ENCODE measurements at places on chromosomes 4 and X. TPM values are rescaled to one million over a fixed set of nuclear protein-coding genes. Genes with fewer than 3 reads are reported as not detected.

DNA sequence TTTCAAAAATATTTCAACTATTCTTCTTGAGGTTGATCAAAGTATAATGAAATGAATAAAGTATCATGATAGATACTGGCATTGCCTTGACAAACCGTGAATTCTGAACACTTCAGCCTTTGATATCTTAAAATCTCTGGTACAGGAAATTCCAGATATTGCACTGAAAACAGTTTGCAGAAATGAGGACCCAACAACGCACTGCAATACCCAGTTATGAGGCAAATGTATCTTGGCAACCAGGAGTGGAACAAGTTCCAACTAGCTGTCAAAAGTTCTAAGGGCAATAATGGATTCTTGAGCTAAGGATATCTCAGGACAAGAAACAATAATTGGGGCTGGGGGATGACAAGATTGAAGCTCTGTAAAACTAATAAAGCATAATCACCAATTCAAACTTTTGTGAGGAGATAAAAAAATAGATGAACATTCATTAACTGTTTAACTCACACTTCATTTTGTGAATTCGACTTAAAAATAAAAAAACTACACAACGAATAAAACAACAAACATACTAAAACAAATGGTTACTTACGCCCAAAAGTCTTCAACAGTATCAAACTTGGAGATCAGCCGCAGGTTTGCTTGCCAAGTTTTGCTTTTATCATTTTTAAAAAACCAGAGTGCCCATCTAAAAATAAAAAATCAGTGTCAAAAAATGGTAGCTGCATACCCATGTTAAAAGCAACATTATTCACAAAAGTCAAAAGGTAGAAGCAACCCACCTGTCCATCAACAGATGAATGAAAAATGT, 38.1 kb downstream of the EIF4E start:
- peak; percentile 18 for DNase-seq

DNA sequence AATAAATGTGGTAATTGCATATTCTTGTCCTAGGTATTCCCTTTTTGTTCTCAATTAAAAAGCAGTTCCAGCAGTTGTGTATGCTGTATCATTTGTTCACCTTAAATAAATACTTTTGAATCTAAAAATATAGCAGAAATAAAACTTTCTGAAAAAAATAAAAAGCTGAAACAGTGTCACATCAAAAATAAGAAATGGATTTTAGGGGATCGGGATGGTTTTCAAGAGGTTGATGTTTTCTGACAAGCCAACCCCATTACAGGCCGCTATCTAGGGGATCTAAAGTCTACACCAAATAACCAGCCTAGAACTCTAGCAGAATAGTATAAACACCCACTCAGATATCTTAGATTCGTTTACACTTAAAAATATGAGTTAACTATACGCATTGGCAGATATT, 95.4 kb upstream of the MAML3 start:
- no peak for DNase-seq

DNA sequence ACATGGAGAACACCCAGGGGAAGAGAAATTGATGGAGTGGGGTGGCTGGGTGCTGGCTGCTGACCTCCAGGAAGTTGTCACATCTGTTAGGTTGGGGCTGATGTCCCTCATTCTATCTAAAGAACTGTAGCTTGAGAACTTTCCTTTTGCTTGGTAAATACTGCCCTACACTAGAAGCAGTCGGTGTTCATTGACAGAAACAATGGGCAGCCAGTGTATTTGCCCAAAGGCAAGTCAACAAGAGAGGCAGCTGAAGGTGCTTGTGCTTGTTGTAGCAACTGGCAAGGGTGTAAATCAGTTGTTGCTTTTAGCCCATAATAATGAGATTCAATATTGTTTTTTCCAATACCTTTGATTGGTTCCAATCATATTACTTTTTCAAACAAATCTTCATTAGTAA, 956 bp downstream of the TMEM154 start:
- DNase-seq, result no peak

GRCh38 chr4:159290321-159291030, 187.6 kb downstream of the RAPGEF2 start:
- DNase-seq, result no peak

DNA sequence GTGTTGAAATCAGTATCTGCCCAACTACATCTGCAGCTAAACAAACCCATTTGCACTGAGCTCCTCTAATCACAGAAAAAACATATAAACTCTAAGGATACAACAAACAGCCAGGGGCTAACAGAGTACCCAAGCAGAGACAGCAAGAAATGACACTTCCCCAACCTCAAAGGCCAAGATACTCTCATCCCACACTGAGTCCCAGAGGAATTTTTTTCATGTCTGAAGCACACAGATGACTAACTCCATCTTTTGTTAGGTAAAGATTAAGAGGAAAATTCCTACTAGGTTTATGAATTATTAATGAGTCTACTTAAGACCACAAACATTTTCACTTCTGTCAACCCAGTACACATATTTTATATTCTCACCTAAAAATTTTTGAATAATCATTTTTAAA, 31.6 kb downstream of the SEPSECS start:
- DNase-seq, result no peak

UGT2B15 gene
- not detected for total RNA-seq

PCDH7 gene
- 6.8 TPM for total RNA-seq

RGN gene
- 4.1 TPM for total RNA-seq

TLL1 gene
- total RNA-seq, result 1.4 TPM
